ENCODE measurements at places on chromosomes 11 and 22.
A peak's percentile ranks its signal among the peaks of the same experiment; 100 is the strongest.

DNA sequence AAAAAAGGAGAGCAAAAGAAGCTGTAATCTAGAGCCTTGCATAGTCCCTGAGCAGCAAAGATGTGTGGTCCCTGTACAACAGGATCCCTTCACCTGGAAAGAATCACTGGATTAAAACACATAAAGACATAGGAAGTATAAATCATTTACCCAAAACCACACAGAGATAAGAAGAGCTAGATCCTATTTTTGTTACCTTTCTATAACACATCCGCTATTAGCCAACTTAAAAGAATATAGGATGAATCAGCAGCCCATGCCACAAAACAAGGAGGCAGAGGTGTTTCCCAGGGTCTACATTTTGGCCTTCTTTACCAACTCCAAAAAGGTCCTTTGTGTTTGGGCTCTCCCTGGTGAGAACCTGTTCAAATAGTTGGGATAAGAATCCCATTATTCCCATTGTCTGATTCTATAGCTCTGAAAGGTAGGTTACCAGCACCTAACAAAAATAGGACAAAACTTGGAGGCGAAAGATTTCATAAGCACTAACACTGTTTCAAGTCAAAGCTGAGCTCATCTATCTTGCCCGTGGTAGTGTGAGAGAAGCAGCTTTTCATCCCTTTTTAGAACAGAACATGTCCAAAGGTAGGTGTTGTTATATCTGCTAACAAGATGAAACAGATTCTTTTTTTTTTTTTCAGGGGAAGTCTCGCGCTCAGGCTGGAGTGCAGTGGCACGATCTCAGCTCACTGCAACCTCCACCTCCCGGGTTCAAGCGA lies 26.8 kb downstream of the PAK1 start:
- no peak for DNase-seq

DNA sequence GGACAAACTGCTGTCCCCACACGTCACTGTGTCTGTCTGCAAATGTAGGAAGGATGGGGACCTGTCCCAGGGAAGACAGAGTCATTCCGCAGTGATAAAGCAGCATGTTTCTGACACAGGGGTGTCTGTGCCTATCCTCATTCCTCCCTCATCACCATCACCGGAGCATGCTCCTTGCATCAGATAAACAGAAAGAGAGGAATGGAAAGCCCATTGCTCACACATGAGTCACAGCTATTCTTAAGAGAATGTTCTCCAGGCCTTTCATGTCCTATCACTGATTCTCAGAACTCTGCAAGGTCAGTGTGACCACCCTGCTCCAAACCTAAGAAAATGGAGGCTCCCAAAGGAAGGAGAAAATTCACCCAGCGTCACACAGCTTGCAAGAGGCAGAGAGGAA lies 38.9 kb downstream of the ZNF195 start:
- DNase-seq: no peak

DNA sequence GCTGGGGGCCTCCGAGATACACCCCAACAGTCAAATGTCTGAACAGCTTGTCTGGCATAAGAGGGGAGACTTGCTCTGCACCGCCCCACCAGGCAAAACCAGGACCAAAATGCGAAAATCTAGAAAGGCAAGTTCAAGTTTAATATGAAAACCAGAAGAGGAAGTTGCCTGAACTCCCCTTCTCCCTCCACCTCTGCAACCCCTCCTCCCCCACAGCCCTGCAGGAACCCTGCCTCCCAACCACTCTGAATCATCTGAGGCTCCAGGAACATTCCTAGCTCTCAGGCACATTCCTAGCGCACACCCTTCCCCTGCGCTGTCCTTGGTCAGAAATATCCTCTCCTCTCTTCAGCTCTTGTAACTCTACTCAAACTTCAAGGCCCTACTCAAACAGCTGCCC lies 36.7 kb downstream of the ISX start:
- DNase-seq: peak; percentile 29

- DNase-seq: no peak
Observed at GRCh38 chr11:134562196-134562595, 150.2 kb upstream of the B3GAT1 start.

- no peak for DNase-seq
Observed at GRCh38 chr11:120482149-120482548, 29.4 kb upstream of the GRIK4 start.

DNA sequence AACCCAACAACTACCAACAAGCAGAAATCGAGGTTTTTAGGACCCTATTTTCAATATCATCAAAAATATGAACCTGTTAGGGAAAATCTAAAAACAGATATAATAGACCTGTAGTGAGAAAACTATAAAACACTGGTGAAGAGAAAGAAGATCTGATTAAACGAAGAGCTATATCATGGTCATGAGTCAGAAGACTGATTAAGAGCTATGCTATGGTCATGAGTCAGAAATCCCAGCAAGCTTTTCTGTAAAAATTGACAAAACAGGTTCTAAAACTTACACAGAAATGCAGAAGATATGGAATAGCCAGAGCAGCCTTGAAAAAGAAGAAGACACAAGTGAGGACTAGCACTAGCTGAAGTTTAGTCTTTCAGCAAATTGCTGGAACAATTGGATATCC lies 345.0 kb downstream of the TBC1D22A start:
- no peak for DNase-seq

DNA sequence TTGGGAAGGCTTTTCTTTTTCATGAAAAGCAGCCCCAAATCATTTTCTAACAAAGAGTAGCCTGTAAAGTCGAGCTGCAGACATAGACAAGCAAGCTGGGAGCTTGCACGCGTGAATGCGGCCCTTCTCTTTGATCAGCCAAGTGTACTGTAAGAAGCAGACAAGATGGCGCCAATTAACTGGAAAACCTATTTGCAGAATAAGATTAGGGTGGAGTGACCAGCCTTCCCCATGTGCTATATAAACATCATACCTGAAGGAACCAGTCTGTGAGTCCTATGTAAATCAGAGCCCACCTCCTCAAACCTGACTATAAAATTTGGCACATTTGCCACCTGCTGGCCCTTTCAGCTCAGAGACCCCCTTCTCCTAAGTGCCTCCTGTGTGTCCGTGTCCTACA lies 982.7 kb downstream of the OPCML start:
- DNase-seq: no peak

GRCh38 chr22:44206696-44207095 lies 26.0 kb downstream of the PARVG start:
- no peak for DNase-seq

DNA sequence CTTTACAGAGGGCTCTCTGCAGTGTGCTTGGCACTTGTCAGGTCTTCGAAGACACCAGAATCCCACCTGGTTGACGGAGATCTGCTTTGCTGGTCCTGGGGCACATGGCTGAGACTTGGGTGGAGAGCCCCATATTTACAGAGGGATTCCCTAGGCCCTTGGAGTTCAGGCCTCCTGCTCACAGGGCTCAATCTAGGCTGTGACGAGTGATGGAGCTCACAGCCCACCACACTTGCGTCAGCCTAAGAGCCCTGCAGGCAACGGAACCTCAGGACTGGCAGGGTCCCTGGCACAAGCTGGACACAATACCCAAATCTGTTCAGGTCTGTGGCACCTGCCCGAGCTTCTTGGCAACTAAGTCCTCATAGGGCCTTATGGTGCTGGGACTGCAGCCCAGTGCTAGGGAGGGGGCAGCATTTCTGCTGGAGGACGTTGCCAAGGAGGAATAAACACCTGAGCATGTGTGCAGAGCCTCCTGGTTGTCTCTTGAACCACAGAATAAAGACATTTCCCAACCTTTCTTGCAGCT lies 59.1 kb downstream of the KCNC1 start:
- no peak for DNase-seq

Measured in NAMALWA (cell line).